ENCODE measurements at places on chromosomes 5 and 9. TPM values are rescaled to one million over a fixed set of nuclear protein-coding genes. Genes with fewer than 3 reads are reported as not detected.

The SLC6A18 gene
- total RNA-seq, result not detected

The IL4 gene
- total RNA-seq, result not detected

The IFNA2 gene
- total RNA-seq, result not detected

DNA sequence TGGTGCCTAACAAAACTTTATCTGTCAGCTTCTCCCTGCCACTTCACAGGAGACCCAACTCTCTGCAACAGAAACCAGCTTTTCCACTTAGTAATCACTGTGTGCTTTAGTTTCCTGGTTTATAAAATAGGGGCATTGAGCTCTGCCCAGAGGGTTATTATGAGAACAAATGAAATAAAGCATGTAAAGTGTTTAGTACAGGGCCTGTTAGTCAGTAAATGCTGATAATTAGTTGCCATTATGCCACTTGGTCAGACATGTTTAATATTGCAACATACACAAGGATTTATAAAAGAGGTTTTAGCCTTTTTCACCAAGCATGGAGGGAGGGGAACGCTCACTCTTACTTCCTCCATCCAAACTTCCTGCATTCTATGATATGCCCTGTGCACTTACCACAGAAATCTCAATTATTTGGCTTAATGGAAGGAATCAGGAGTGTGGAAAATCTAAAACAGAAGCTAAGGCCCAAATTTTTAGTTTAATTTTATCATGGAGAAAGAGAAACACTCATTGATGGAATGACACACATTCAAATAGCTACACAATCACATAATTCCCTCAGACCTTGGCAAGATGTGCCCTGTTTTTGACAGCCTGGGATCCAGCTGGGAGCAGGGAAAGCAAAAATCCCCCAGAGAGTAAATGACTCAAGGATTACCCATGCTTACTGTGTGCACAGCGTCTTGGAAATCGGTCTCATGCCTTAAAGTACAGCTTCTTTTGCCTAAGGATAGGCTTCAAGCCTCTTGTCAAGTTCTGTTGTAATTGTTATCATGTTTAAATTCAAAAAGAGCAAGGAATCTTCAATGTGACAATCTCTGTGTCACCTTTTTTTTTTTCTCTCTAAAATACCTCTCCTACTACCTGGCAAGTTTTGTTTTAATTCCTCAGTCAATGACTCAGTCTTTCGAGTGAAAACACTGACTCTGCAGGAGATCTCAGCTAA, 34.0 kb downstream of the ZNF474 start:
- DNase-seq, result no peak

GRCh38 chr5:122156724-122157325, 27.5 kb downstream of the ZNF474 start:
- DNase-seq, result no peak

DNA sequence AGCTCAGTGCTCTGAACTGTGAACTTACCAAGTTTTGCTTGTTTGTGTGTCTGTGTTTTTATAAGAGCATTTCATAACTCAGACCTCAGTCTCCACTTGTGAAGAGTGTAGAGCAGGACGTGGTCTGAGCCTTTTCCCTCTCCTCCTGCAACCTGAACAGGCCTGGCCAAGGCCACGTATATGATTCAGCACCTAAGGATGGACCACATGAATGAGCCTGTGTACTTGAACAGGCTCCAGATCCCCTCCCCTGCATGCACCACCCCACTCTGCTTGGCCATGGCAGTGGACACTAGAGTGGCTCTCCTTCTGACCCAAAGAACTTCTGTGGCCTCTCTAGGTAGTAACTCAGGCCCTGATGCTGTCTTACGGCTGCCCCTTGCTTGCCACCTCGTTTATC, 125.9 kb upstream of the FSTL4 start:
- DNase-seq, result no peak

DNA sequence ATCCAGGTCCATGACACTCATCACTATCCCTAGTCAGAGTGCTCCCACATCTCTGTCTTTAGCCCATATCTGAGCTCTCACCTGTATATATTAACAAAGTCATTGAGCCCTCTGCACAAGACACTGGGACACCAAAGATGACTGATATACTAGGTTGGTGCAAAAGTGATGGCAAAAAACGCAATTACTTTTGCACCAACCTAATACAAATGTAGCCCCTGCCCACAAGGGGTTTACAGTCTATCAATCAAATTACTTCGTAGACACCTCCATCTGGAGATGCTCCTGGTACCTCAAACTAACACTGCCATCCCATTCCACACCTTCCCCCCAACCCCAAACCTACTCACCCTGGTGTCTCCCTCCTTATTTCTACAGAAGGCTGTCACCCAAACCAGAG, 194.1 kb downstream of the MCTP1 start:
- DNase-seq, result no peak

- DNase-seq, result no peak
Measured at GRCh38 chr5:66939094-66939493, 257.5 kb downstream of the CD180 start.

GRCh38 chr9:68457803-68458202, 82.9 kb downstream of the TMEM252 start:
- no peak for DNase-seq
